ENCODE measurements at places on chromosomes 13 and 19.
A peak's percentile ranks its signal among the peaks of the same experiment; 100 is the strongest.

DNA sequence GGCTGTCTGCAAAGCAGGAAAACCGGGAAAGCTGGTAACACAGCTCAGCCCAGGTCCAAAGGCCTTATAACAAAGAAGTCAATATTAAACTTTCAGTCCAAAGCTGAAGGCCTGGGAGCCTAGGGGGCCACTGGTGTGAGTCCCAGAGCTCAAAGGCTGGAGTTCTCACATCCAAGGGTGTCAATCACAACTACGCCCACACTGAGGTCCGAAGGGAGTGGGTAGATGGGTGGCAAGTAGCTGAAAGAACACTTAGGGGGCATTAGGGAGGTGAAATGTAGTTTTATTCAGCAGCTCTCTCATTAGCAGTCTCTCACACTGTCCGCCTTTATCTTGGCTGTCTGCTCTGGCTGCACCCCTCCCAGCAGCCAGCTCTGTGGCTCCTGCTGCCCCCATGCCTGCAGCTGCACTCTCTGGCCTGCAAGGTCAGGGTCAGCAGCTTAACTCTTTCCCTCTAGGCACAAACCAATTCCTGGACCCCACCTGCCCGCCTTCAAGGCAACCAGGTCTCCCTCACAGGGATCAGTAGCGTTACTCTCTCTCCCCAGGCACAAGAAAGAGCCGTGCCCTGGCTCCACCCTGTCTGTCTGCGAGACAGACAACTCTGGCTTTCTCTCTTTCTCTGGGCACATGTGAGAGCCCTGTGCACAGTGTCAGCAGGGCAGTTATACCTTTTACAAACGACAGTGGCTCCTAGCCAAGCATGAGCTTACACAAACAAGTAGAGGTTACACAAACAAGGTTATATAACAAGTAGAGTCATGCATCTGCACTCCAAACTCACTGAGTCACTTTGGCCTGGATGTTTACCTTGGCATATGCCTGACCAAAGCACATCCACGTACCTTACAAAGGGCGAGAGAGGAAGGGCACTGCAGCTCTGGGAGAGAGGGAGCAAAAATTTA, 249.4 kb upstream of the PCDH20 start:
- no peak for DNase-seq

DNA sequence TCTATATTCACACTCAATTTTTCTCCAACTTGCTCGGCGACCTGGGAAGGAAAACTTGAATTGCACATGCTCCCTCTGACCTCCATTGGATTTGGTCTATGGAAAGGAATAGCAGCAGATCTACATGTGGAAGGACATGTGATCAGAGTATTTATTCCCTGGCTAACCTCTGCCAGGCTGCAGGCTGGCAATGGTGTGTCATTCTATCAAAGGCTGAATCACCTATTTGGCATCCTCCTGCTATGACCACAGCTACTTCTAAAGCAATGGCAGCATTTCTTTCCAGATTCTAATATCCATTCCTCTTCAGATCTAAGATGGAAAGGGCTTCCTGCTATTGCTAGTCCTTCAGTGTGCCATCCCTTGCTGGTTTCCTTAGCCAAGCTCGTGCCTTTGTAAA, 144.3 kb upstream of the FREM2 start:
- DNase-seq: no peak

DNA sequence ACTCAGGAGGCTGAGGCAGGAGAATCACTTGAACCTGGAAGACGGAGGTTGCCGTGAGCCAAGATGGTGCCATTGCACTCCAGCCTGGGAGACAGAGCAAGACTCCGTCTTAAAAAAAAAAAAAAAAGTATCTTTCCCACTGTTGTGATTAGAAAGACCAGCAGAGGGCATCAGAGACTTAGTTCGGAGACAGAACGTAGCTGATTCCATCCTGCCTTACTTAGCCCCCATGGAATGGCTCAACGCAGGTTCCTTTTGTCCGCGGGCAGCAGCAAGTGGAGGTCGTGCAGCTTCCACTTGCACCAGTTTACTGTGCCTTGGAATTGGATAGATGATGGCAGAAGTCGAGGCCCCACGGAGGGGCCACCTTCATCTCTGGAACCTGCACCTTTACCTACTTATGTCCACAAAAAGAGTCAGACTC, 8.1 kb downstream of the TIMM29 start:
- no peak for DNase-seq

GRCh38 chr13:64471916-64472315, 2758.2 kb downstream of the PCDH9 start:
- no peak for DNase-seq

GRCh38 chr13:111296417-111296816, 24.0 kb upstream of the TEX29 start:
- DNase-seq: no peak

GRCh38 chr13:74061926-74062595, 72.1 kb downstream of the KLF12 start:
- DNase-seq: no peak

GRCh38 chr13:37406031-37406430, 192.5 kb downstream of the POSTN start:
- DNase-seq: no peak

DNA sequence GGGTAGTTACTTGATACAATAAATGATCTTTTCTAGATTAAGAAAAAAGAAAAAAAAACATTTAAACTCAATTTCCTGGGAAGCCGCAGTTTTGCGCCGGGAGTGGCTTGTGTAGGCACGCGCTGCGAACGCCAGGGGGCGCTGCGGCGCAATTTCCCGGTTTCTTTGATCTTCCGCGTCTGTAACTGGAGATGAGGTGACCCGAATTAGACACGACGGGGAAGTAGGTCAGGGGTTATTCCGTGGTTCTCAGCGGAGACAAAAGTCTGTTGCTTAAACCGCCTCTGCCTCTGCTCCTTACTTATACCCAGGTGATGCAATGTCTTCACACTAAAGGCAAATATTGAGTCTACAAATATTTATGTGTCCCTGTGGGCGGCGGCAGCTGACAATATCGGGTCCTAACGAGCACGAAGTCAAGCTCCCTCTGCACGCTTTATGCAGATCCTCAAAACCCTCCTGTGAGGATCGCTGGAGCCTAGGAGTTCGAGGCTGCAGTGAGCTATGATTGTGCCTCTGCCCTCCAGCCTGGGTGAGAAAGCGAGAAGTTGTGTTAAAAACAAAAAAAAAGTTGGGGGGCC, 15.2 kb downstream of the STXBP2 start:
- peak; percentile 75 for DNase-seq

- peak; percentile 67 for DNase-seq
These were observed 29.1 kb downstream of the ATP12A start for GRCh38 chr13:24709186-24709913.

- DNase-seq: no peak
These were observed 69.7 kb downstream of the ZNF100 start for GRCh38 chr19:21697698-21698097.

DNA sequence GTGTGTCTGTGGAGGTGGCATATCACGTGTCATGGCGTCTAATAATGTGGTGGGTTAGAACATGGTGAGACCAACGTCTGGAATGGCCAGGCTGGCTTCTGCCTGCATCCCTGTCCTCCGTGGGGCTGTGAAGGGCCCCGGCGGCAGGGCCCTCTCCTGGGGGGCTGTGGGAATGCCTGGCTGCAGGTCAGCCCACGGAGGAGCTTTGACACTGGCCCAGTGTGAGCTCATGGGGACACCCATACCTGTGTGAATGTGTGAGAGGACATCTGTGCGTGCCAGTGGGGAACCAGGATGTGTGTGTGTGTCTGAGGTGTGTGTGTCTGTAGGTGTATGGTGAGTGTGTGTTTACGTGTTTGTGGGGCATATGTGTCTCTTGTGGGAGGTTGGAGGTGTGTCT, 300.1 kb downstream of the TEX29 start:
- no peak for DNase-seq

DNA sequence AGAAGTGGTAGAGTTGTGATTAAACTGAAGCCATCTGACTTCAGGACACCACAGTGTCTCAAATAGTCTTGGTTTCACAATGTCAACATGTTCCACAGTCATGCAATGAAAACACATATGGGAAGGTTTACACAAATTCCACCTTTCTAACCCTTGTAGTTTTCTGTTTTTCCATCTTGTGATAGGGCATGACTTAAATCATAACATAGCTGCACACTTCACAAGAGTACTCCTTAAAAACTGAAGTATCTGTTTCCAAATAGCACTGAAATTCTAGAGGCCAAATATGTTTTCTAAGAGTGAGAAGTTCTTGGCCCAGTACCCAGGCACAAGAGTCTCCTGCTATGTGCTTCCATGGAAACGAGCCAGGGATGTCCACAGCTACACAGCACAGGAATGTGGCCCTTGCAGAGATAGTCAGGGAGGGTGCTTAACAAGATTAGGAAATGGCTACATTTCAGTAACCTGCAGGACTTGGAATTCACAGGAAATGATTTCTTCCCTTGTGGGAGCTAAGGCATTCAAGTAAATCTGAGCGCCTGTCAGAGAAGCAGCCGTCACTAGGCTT, 269.1 kb downstream of the NDFIP2 start:
- no peak for DNase-seq

DNA sequence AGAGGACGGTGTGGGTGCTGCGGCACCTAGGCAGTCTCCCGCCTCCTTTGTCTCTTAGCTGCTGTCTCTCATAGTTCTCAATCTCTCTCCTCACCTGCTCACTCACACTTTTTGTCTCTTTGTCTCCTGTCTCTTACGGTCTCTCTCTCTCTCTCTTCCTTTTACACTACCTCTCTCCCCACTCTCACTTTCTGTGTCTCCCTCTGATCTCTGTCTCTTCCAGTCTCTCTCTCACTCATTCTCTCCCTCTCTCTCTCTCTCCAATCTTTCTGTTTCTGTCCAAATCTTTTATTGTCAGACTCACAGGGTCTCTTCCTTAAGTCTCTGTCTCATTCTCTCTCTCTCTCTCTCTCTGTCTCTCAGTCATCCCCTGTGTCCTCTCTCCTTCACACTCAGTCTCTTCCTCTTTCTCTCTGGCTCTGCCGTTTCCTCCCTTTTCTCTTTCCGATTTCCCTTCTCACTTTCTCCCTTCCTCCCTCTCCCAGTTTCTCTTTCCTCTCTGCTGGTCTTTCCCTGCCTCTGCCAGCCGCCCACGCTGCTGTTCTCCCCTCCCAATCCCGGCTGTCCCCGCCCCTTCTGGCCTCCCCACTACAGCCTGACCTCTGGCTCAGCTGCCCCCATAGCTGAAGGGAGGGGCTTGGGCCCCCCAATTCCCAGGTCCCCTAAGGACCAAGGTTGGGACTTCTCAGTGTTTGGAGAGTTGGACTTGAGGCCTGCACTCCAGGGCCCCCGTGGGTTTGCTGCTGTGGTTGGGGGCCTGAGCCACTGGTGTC, at the start of gene PLEKHA4:
PLEKHA4 (minus strand) TSS at position 504 of the 773 bp plus-strand sequence. CDS start 997 bp downstream, outside the sequence.
- no peak for DNase-seq

DNA sequence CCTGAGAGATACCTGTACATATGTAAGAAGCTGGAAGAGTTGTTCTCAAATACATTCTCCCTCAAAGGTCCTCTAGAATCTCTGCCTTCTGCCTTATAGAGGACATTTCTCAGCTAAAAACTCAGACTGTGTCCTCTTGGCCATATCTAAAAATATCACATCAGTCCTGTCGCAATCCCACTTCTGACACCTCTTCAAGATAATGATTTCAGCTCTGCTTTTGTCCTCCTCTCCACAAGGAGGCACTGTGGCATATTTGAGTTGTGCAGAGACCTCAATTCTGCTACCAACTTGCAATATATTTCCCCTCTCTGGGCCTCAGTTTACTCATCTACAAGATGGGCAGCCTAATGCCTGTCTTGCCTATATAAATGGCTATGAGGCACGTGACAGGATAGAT, 16.6 kb downstream of the ADAMTS10 start:
- DNase-seq: no peak

- no peak for DNase-seq
These were observed 19.9 kb downstream of the TMED1 start for GRCh38 chr19:10815969-10816644.

- DNase-seq: no peak
These were observed 220.4 kb upstream of the SOX1 start for GRCh38 chr13:111846391-111847159.

GRCh38 chr13:31747291-31747690, 8.0 kb downstream of the RXFP2 start:
- no peak for DNase-seq

DNA sequence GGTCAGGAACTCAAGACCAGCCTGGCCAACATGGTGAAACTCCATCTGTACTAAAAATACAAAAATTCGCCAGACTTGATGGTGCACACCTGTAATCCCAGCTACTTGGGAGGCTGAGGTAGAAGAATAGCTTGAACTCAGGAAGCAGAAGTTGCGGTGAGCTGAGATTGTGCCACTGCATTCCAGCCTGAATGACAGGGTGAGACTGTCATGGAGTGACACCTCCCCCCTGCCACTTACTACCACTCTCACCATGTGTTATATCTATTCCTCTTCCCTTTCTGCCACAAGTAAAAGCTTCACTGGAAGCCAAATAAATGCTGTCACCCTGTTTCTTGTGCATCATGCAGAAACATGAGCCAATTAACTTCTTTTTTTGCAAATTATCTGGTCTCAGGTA, 10.6 kb upstream of the CEACAM4 start:
- no peak for DNase-seq

- DNase-seq: no peak
These were observed 2783.8 kb downstream of the PCDH9 start for GRCh38 chr13:64446372-64446771.

DNA sequence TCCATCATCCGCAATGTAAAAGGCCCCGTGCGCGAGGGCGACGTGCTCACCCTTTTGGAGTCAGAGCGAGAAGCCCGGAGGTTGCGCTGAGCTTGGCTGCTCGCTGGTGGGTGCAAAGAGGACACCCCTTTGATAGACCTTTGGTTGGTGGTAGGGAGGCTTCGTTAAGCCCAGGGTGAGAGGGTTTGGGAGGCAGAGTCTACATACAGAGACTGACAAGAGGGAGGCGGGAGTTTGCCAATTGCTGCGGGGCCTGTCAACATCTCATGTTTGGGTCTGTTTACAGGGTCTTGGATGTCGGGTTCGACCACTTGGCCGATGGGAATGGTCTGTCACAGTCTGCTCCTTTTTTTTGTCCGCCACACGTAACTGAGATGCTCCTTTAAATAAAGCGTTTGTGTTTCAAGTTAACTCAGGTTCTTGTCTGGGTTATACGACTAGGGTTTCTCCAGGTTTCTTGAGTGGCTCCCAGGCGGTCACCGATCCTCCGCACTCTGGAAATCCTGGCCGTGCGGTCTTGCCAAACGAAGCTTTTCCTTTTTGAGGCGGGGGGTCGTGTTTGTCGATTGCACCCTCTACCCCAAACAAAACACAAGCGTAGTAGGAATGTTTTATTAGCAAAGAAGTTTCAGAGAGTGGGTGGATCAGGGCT, 816 bp downstream of the RPS28 start:
- no peak for DNase-seq

DNA sequence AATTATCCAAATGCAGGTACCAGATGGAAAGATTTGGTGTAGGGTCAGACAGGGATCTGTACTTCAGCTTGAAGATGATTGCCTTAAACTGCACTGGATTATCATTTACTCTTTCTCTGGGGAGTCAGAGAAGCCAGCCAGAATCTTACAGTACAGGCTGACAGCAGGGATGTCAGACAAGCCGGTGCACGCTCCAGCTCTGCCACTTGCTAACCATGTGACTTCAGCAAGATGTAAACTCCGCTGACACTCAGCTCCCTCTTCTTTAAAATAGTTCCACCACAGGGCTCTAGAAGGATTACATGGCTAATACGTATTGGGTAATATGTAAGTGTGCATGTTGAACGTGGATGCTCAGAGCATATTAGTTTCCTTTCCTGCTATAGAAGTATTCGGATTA, 251.4 kb upstream of the MAB21L1 start:
- no peak for DNase-seq

Data from stimulated activated CD4-positive, alpha-beta T cell treated with anti-CD3 and anti-CD28 coated beads, TNF-alpha, amount 100 ng/mL, for 24 hours (primary cell).